ENCODE measurements at places on chromosomes 16 and 17.

DNA sequence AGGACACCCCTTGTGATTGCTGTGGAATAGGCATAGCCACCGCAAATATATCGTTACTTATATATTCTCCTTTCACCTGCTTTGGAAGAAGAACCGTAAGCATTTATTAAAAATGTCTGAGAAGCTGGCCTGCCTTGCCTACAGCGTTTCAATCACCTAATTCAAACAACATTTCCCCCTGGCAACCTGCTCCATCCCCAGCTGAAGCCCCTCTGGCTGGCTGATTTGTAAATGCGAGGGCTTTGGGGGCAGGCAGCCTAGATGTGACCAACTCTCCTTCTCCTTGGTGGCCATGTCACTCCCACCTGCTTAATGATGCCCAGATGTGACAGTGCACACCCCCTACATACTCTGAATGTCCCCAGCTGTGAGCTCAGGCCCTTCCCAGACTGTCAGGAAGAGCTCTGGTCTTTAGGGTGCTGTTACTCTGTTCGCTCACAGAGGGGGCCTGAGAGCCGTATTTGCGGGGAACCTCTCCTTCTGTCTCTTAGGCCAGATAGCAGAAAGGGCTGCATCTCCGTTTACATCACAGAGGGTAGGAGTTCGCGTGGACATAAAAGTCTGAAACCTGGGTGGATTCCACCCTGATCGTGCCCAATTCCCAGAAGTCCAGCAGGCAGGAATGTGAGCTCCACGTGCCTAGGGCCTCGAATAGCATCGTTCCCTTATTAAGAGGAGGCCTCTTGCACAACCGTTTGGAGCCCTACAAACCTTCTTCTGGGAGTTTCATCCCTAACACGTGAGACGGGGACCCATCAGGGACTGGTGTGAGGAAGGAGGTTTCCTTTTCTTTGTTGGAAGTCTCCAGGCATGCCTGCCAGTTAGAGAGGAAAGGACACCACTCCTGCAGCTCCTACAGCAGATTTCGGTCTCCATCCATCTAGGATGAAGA lies 2.4 kb upstream of the SDK2 start:
- DNase-seq, result no peak

- no peak for DNase-seq
These were observed 228.1 kb downstream of the BCAS3 start for GRCh38 chr17:60905709-60906108.

GRCh38 chr16:6836766-6837165 lies 495.9 kb upstream of the RBFOX1 start:
- no peak for DNase-seq

- DNase-seq, result no peak
These were observed 77.6 kb upstream of the FOXF1 start for GRCh38 chr16:86432691-86433090.

DNA sequence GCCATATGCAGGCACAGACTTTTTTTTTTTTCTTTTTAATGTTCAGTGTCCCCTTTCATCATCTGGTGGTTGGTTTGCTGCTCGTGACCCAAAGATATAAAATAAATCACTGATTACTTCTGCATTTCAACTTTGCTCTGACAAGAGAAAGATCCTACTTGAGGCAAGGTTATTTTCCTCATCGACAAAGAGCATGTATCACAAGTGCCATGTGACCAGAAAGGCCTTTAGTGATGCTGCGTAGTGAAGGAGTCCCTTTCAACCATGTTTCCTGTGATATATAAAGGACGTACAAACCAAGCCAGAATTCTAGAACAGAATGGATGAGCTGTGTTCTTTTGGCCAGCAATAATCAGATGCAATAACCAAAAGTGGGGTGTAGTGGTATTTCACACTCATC lies 323.4 kb upstream of the PSMD7 start:
- DNase-seq, result no peak

DNA sequence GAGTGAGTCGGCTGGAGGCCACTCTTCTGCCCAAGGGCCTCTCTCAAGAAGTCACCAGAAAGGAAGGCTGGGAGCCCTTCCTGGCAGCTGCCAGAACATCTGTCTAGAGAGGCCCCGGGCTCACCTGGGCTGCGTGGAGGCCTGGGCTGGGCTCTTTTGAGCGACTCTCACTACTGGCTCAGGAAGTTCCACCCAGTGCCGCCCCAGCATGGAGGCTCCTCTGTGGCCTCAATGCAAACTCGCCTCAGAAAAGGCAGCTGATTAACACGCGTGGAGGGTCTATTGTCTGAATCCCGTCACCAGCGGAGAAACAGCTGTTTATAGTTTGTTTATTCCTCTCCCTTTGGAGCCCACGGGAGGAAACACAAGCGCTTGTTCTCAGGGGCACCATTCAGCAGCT lies 25.3 kb downstream of the XYLT1 start:
- DNase-seq, result no peak

GRCh38 chr17:35368081-35368830 lies 5.2 kb downstream of the SLFN11 start:
- no peak for DNase-seq

DNA sequence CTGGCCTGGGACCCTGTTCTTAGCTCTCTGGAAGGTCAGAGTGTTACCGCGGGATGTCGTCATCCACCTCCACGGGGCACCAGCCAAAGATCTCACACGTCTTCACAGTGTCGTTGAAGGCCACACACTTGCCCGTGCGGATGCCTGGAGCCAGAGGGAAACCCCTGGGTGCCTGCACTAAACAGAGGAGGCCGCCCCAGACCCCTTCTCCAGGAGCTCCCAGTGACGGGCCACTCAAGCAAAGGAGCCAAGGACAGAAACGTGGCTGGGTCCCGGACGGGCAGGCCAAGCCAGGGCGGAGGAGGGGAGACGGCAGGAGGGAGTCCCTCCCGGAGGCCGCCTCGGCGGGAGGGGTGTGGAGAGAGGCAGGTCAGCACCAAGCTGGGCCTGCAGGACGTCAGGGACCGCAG lies 11.0 kb upstream of the CAMKK1 start:
- DNase-seq, result no peak

- no peak for DNase-seq
These were observed 29.5 kb downstream of the KNOP1 start for GRCh38 chr16:19688396-19689024.

DNA sequence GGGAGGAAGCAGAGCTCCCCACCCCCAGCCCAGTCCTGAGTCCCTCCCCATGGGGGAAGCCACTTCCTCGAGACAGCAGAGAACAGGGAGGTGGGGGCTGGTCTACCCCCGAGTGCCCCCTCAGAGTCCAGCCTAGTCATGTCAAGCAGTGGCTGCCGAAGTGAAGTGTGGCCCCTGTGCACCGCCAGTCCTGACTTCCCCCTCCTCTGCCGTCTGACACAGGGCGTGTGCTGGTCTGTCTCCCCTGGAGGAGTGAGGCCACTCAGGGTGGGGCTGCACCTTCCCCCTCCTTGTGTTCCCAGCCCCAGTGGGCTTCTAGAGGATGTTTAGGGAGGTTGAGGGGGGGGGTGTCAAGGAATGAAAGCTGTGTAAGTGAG lies 46.9 kb downstream of the MRC2 start:
- DNase-seq, result no peak

DNA sequence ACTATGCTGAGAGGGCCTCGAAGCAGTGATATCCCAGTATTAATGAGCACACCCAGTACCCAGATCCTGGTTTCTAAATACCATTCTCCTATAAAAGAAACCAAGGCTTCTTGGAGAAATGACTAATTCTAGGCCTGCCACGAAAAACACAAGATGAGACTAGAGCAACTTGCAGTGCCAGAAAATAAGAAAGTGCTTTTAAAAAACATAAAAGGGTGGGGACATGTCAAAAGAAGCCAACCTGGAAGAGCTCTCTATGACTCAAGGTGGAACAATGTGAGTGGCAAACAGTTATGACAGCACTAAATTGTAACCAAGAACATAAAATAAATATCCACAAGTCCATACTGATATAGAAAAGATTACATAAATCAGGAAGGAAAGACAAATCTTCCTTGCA lies 153.2 kb upstream of the KCNJ18 start:
- peak; percentile 17 for DNase-seq

DNA sequence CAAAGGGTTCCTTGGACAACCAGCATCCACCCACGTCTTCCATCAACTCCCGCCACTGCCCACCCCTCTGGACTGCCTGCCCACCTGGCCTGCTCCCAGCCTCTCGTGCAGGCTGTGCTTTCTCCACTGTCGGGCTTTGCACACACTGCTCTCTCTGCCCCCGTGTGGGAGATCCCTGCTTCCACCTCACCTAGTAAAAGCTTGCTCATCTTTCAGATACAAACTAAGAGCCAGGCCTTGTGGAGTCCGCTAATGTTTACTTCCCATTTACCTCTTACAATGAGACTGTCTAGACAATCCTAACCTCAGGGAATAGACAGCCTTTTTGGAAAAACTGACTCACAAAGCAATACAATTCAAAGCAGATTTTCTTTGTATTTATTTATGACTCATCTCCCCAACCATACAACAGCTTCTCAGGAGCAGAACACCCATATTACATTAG lies 67.6 kb downstream of the USP31 start:
- DNase-seq, result peak; percentile 47

DNA sequence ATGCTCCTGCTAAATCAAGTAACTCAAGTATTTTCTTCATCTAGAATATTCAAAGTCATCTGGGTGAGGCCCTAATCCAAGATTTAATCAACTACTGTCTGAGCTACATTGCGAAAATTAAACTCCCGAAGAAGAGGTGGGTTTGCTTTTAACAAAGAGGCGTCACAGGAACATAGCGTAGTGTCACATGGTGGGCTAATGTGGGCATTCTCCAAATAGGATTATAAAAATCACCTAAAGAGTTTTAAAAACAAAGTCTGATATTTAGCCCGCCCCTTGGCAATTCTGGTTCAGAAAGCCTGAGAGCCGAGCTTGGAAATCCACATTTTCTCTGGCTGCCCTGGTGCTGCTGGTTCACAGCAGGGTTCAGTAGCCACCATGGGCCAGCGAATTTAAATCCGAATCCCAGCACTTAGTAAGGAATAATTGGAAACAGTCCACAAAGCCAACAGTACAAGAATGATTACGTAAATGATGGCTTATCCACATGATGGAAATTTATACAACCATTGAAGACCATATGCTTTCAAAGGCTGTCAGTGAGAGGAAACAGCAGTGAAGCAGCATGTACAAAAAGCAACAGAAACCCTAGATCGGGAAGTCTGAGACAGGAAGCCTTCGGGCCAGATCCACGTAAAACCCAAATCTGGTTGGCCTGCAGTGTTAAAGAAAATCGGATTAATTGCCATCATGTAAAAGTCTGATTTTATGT lies 8.8 kb downstream of the PMM2 start:
- DNase-seq, result no peak

DNA sequence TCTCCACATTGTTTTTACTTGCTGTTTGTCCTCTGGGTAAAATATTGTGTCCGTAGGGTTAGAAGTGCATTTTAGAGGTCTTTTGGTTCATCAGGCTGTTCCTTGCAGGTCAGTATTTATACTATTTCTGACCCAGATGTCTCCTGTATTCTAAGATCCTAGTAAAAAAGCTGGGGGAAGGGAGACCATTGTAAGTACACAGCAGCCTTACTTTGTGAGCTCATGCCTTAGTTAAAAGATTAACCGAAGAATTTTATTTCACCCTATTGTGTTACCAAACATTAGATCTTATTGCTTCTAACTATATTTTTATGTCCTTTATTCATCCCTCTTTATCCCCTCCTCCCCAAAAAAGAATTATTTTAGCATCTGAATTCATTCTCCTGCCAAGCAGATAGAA lies 444.1 kb upstream of the RBFOX1 start:
- DNase-seq, result no peak

- DNase-seq, result no peak
These were observed 44.9 kb upstream of the CACNG5 start for GRCh38 chr17:66789961-66790437.

DNA sequence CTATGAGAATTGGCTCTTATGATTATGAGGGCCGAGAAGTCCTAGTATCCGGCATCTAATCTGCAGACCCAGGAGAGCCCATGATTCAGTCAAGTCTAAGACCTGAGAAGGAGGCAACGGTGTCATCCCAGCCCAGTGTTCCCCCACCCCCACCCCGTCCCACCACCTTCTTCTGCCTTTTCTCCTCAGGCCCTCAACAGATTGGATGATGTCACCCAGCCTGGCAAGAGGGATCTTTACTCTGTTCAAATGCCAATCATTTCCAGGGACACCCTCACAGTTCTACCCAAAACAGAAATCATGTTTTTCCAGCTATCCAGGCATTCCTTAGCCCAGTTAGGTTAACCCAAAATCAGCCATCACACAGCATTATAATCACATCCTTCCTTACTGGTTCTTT lies 10.0 kb upstream of the GAA start:
- DNase-seq, result no peak

DNA sequence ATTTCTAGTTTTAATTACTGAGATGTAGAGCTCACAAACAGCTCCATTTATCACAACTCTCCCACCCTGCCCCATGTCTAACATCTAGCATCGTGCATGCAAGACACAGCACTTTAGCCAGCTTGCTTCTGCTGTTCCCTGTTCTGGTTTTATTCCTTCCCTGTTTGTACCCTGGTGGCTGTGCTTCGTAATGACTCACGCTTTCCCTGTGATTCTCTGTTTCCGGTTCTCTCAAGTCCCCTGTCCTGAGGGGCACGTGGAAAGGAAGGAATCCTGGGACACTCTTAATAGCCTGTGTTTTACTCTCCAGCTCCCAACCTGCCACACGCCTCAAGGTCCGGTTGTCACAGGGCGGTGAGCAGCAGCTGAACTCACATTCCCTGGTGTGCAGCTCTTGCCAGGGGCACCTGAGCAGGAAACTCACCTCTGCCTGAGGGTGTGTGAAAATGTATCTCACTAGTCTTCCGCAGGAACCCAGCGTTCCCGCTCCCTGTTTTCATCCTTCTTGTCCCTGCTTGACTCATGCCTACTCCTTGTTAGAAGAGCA lies 10.6 kb downstream of the SHISA6 start:
- no peak for DNase-seq

- no peak for DNase-seq
These were observed 61.2 kb downstream of the USP31 start for GRCh38 chr16:23088018-23088417.

- DNase-seq, result no peak
These were observed 40.1 kb upstream of the SLC38A10 start for GRCh38 chr17:81334987-81335772.

- peak; percentile 41 for DNase-seq
These were observed 70.8 kb downstream of the ABR start for GRCh38 chr17:1108765-1109605.

GRCh38 chr16:84370723-84371552 lies 2.6 kb downstream of the ATP2C2 start:
- DNase-seq, result no peak

DNA sequence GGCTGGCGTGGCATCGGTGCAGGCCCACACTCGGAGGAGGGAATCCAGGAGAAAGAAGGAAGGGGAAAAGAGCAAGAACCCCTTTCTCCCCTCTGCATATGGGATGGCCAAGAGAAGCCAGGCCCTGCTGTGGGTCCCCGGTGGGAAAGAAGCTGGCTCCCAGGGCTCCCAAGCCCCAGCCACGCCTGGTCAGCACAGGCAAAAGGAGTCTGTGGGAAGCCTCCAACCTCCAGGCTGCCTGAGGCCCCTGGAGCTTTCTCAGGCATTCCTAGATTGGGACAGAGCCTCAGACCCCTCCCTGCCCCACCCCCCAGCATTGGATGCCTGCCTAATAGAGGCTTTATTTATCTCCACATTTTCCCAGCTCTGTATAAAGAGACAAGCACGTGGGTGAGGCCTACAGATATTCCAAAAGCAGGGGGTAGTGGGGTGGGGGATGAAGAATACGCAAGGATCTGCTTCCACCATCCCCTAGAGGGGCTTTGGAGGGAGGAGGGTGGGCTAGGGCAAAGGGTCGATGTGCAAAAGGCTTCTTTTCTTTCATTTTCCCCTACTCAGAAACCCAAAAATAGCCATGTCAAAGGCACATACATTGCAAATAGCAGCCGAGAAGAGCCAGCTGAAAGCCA lies 56.4 kb downstream of the MPRIP start:
- no peak for DNase-seq

- DNase-seq, result no peak
These were observed 16.8 kb downstream of the PDK2 start for GRCh38 chr17:50111673-50112655.

All from LHCN-M2 (cell line).